ENCODE measurements at places on chromosomes 11 and 22.

DNA sequence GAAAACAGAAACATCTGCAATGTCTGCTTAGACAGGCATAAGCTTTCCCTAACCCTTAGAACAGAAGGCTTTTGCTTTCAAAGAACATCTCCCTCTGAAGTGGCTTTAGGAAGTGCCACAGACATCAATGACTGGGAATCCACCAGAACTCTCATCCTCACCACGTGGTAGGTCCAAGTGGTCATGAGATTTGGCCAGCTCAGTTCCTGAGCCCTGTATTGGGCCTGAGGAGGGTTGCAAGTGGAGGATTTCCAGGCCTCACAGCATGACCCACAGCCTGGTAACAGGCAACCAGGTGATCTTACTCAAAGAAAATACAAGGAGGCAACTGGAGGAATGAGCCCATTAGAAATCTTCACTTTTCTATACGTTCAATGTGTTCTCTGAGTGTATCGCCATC is 1.6 kb downstream of the CASP1 start:
- no peak for DNase-seq

- DNase-seq = no peak
These were observed 147.8 kb downstream of the ENTHD1 start for GRCh38 chr22:39745789-39746188.

GRCh38 chr11:113373306-113373705 is 14.3 kb upstream of the ANKK1 start:
- DNase-seq = no peak

- DNase-seq = no peak
These were observed 12.8 kb upstream of the MUC15 start for GRCh38 chr11:26584818-26585217.

DNA sequence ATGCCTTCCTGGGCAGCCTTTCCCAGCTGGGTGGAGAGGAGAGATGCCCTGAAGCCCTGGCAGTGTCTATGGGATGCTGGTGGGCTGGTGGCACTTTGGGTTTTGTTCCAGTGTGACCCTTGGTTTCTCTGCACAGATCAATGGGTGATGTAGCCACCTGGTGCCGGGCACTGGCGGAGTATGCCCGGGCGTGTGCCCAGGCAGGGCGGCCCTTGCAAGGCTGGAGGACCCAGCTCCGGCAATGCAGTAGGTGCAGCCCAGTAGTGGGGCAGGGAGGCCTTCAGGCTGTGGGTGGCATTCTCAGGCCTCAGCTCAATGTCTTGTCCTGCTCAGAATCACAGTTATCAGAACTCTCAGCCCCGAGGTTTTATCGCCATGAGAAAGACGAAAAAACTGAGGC is 11.9 kb downstream of the OTOG start:
- DNase-seq = no peak

DNA sequence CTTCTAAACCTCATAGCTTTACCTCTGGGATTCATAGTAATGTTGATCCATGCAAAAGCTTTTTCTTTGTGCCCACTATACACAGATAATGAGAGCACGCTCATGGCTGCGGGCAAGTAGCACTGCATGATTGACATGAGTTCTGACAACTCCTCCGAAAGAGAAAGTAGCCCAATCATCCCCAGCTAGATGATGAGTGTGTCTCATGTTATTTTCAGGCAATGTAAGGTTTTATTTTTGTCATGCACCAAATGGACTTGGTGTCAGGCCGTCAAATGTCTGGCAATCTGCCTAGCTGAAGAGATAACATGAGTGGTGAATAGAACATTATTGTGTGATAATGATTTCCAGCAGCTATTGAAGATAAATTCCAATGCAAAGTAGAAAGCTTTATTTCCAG is 662.6 kb downstream of the NTM start:
- DNase-seq = no peak

- DNase-seq = no peak
These were observed 88.6 kb upstream of the DBX1 start for GRCh38 chr11:20248871-20249270.

DNA sequence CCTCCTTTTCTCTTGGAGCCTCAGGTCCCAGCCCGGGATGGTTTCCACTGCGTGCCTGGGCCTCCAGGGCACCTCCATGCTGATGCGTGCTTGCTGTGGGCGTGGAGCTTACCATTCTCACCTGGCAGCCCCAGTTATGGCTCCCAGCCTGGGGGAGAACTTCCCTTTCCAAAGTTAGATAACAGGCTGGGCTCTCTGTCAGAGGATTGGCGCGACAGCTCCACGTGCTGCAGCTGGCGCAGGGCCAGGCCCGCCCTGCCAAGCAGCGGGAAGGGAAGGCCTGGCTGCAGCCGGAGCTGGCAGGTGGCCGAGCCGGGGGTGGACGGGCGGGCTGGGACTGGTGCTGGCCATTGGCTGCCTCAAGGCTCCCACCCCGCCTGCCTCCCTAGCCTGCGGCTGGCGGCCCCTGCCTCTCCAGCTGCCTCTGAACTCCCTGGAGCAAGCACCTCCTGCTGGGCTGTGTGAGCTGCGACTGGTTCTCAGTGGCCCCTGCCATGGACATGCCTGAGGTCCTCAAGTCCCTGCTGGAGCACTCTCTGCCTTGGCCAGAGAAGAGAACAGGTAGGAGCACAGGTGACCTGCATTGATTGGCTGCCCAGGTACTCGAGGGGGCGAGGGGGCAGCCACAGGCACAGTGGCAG is 14.6 kb upstream of the TEF start:
- DNase-seq = no peak

DNA sequence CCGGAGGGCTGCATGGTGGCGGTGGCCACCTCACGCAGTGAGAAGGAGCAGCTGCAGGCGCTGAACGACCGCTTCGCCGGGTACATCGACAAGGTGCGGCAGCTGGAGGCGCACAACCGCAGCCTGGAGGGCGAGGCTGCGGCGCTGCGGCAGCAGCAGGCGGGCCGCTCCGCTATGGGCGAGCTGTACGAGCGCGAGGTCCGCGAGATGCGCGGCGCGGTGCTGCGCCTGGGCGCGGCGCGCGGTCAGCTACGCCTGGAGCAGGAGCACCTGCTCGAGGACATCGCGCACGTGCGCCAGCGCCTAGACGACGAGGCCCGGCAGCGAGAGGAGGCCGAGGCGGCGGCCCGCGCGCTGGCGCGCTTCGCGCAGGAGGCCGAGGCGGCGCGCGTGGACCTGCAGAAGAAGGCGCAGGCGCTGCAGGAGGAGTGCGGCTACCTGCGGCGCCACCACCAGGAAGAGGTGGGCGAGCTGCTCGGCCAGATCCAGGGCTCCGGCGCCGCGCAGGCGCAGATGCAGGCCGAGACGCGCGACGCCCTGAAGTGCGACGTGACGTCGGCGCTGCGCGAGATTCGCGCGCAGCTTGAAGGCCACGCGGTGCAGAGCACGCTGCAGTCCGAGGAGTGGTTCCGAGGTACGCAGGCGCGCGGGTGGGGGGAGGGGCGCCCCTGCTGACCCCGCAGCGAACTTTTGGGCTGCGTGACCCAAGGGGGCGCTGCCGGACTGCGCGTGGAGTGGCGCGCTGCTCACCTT is 670 bp downstream of the NEFH start:
- peak; percentile 14 for DNase-seq

DNA sequence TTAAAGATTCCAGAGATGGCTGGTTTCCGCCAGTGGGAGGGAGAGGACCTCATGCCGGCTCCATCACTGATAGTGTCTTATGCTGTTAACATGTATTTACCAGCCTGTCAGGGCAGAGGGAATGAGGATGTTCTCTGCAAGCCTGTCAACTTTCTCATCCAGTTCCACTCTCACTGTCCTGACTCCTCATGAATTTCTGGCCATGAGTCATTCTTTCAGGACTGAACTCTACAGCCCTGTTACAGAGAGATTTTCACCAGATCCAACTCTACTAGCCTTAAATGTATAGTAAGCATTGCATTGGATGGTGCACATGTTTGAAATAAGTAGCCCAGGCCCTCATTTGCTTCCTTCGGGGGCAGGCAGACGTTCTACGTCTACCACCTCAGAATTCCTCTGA is 387.7 kb downstream of the TMEM135 start:
- no peak for DNase-seq

DNA sequence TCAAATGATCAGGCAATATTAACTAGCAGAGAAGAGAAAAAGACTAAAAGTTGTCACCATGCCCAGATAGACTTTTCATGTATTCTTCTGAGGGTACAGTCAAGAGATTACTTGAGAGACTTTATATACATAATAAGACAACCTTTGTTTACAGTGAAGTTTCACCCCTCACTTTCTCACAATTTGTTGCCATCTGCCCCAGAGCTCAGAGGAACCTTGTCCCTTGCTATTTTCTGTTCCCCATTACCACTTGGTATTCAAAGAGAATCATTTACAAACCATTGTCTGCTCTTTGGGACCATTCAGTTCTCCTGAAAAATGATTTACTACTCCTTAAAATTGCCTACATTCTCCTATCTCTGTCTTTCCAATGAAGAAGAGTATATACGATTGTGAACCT is 544.6 kb downstream of the CNTN5 start:
- no peak for DNase-seq

DNA sequence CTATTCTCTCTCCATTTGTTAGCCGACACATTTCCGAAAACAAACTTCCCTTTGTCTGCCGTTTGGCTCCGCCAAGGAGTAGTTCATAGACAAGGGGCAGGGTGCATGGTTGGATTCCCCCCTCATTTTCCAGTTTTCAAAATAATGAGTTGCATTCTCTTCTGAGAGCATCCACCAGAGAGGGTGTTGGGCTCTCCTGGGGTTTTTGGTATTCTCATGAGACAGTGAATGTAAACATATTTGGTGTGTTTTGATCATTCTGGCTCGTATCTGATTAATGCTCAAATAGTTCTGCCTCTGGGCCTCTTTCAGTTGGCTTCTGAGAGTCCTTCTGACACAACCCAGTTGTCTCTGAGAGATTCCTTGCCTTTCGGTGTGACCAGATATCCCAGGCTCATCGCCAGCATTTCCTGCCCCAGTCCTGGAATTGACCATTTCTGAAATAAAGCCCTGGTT is 21.7 kb downstream of the GRAMD4 start:
- no peak for DNase-seq

GRCh38 chr11:8934742-8935488 is 2.2 kb upstream of the C11orf16 start:
- DNase-seq = no peak

DNA sequence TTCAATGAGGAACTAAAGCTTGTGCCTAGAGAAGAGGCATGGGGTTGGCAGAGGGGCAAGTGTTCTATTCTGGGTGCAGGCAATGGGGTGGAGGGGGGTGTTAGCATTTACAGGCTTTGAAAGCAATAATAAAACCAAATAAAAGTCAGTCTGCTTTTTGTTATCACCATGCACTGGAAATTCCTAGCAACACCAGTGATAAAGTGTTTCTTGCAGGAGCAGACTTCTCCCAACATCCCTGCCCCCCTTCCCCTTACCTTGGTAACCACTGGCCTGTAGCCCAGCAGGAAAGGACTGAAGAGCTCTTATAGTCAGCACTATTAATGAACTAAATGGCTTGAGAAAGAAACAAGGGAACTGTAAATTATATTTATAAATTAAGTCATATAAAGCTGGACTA is 65.2 kb upstream of the SESN3 start:
- no peak for DNase-seq

GRCh38 chr22:44024288-44024921 is at the start of gene PARVB:
Gene PARVB (plus strand): TSS chr22:44024302. CDS start chr22:44024340, 38 bp downstream.
- no peak for DNase-seq

DNA sequence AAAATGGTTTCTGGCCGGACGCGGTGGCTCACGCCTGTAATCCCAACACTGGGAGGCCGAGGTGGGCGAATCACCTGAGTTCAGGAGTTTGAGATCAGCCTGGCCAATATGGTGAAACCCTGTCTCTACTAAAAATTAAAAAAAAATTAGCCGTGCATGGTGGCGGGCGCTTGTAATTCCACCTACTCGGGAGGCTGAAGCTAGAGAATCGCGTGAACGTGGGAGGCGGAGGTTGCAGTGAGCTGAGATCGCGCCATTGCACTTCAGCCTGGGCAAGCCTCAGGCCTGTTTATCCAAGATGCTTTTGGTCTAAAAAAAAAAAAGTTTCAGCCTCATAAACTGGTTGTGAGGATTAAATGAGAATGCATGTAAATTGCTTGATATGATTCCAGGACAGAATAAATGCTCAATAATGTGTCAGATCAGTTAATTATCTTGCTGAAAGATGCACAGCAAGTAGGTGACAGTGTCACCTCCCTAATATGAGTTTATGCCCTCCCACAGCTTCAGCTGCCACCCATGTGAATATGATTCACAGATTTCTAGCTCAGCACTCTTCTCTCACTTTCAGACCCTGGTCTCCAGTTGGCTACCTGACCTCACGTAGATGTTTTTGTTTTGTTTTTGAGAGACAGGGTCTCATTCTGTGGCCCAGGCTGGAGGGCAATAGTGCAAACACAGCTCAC is 1.1 kb upstream of the ALG8 start:
- no peak for DNase-seq

- DNase-seq = no peak
These were observed 30.2 kb downstream of the GGT5 start for GRCh38 chr22:24214467-24215285.

DNA sequence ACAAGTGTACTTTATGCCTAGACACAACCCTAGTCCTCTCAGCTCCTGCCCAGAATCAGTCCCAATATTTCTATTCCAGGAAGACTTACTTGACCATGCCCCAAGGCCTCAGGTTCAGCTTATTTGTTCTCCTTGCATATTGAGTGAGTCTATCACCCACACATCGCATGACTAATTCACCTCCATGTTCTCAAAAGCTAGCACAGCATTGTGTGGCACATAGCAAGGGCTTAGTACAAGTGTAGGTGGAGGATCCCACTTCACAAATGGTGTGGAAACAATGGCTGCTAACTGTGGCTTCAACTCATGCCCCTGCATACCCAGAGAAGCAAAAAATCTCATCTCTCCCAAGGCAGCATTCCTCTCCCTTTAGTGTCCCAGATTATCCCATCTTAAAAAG is 602.6 kb upstream of the API5 start:
- DNase-seq = no peak

DNA sequence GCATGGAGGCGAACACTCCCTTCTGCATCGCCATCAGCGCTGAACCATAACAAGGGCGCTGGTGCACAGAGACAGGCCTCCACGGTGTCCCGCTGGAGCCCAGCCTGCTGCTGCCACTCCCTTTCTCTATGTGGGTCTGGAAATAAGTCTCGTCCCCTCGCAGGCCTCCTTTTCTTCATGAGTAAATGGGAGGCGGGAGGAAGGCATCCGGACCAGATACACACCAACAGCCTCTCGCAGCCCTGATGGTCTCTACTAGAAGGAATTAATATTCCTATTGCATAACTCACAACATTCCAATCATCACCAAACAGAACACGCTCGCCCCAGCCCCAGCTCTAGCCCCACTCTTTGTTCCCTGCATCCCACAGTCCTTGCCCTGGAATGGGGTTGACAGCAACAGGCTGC is 14.9 kb downstream of the RASD2 start:
- no peak for DNase-seq

DNA sequence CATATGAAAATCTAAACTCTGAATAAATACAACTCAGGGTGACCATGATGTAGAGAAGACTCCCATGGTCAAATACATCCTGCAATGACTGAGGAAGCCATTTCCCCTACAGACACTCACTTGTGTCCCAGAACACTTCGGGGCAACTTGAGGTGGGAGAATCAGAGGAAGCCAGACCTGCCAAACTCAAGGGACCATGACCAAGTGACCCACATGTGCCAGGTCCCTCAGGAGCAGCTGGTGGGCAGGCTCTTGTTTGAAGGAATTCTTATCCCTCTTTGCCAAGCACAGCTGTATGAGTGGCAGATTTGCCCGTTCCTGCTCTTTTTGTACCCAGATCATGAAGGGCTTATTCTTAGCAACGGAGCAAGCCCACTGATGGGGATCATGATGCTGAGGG is 17.8 kb downstream of the SPATA19 start:
- no peak for DNase-seq

GRCh38 chr11:128685402-128686020 is 8.4 kb upstream of the FLI1 start:
- DNase-seq = no peak
